ENCODE measurements at places on chromosomes 6 and 20.

DNA sequence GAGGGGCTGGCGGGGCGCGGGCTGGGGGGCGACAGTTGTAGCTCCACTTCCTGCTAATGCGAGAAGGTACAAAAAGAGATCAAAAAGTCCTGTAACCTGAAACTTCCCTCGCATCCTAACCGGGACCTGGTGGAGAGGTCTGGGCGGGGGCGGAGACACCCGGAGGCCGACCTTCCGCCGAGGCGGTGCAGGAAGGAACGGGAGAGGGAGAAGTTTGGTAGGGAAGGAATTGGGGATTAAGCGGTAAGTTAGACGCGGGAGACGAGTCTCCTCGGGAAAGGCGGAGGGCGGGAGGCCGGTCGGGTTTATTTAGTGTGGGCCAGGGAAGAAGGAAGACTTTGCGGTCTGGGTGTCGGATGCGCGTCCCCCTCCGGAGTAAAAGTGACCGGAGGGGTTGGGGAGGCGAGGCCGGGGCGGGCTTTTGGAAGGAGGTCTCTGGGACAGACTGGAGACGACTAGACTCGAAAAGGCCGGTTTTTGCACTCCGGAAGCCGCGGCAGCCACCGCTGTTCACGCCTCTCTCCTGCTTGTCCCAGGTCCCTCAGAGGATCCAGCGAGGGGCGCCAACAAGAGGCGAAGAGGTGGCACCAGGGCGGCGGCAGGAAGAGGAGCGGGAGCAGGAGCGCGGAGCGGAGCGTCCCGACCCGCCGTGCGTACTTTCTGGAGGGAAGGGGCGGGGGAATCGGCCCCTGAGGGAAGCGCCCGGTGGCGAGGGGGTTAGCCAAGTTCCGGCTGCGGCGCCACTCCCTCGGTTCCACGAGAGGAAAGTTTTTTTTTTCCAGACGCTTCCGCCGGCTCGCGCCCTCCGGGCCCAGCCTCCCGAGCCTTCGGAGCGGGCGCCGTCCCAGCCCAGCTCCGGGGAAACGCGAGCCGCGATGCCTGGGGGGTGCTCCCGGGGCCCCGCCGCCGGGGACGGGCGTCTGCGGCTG, 734 bp downstream of the TPBG start:
- no peak for DNase-seq

DNA sequence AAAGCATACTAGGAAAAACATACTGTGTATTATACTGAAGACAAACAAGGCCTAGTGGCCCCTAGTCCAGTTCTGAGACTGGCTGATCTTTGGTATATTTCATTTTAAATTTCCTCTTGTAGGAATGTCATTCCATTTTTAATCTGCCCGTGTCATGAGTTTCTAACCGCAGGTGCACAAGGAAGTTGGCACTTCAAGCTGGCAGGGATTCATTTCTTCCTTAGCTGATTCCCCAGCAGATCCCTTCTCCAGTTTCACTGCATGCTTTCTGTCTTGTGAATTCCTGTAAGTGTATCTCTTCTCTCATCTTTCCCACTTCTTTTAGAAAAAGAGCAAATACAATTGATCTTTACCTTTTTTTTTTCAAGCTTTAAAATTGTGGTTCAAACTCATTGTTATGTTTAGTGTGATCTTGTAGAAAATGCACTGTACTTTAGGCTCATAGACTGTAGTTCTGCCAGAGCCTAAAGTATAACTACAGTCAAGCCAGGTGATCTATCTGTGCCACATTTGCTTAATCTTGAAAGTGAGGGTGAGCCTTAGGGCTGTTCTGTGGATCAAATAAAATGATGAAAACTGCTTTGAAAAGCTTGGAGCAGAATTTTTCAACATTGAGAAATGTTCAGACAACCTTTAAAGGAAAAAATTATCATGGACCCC, 37.0 kb downstream of the RNF217 start:
- DNase-seq, result no peak

- no peak for DNase-seq
Observed at GRCh38 chr20:8390037-8390433, 258.0 kb downstream of the PLCB1 start.

- no peak for DNase-seq
Observed at GRCh38 chr20:56187534-56188165, 60.9 kb upstream of the MC3R start.

DNA sequence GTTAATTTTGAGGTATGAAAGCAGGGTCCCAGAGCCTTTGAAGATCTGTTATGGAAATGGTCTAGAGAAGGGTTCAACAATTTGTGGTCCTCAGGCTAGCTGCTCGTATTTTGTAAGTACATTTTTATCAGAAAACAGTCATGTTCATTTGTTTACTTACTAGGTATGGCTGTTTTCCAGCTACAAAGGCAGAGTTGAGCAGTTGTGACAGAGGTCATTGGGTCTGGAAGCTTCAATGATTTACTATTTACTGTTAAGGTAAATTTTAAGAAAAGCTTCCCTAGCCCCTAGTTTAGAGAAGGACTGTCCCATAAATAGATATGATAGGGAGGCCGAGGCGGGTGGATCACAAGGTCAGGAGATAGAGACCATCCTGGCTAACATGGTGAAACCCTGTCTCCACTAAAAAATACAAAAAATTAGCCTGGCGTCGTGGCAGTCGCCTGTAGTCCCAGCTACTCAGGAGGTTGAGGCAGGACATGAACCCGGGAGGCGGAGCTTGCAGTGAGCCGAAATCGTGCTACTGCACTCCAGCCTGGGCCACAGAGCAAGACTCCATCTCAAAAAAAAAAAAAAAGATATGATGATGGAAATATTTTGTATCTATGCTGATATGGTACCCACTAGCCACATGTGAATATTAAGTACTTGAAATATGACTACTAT, 538.4 kb upstream of the CITED2 start:
- no peak for DNase-seq

- no peak for DNase-seq
Observed at GRCh38 chr6:30511169-30511546, 21.8 kb downstream of the HLA-E start.

DNA sequence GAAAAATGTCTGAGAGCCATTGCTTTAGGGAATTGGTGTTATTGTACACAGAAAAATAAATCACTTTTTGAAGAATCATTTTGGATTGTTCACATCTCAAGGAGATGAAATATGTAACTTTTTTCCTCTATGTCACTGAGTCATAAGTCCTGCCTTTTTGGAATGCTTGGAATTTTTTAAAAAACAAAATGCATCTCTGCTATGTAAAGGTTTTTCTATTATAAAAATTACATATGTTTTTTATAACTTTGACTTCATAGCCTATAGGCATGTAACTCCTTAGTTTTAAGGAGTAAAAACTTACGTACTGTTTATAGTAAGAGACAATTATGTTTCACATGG, 8.7 kb downstream of the RNF144B start:
- DNase-seq, result no peak
